Activated CD8-positive, alpha-beta T cell treated with anti-CD3 and anti-CD28 coated beads, Interleukin-2, amount 10 ng/mL, durations not matched to agents 7 days and 5 days (primary cell): ENCODE measurements at places on chromosomes 5 and 9. TPM values are rescaled to one million over a fixed set of nuclear protein-coding genes. Genes with fewer than 3 reads are reported as not detected.

GRCh38 chr5:87195104-87195591 lies 72.5 kb upstream of the RASA1 start:
- no peak overlapping the region for H3K4me3 ChIP-seq
- DNase-seq: no peak
- H3K4me1 ChIP-seq: peaks cover 35% of the 10 kb centered on the region
- H3K36me3 ChIP-seq: no peaks in the 10 kb centered on the region
- no peaks in the 10 kb centered on the region for H3K27me3 ChIP-seq

DNA sequence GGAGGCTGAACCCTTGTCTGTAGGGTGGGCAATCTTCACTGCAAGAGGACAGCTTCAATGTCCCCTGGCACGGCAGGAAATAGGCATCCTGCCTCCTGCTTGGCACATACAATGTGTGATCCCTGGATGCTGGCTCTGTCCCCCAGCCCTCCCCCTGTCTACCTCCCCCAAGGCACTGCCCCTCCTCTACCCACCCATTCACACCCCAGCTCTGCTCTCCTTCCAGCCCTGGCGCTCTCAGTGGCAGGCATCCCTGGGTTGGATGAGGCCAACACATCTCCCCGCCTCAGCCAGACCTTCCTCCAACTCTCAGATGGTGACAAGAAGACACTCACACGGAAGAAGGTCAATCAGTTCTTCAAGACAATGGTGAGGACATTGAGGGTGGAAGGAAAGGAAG lies 24.1 kb upstream of the FOXI1 start:
- no peak overlapping the region for H3K4me3 ChIP-seq
- no peaks in the 10 kb centered on the region for H3K4me1 ChIP-seq
- H3K27ac ChIP-seq: peak overlapping the region; percentile 24

DNA sequence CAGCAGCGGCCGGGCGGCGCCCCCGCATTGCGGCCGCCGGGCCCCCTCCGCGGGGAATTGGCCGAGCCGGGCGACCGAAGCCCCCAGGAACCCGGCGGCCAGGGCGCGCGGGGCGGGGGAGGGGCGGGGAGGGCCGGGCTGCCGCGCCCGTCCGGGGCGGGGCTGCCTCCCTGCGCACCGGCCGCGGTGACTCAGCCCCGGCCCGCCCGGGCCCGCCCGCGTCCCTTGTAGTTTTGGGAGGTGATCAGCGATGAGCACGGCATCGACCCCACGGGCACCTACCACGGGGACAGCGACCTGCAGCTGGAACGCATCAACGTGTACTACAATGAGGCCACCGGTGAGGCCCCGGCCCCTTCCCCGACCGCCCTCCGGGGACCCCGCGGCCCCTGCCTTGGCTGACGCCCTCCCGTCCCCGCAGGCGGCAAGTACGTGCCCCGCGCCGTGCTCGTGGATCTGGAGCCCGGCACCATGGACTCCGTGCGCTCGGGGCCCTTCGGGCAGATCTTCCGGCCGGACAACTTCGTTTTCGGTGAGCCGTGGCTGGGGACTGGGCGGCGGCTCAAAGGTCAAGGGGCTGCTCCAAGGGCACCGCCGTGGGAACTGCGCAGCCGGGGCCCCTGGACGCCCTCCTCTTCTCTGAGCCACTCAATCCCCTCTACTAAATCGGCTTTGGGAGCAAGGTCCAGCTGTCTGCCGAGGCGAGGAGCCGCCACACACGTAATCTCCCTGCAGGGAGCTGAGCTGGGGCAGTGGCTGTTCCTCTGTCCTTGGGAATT lies 592 bp downstream of the TUBB4B start:
- peak overlapping the region; percentile 87 for H3K27ac ChIP-seq
- H3K27me3 ChIP-seq: no peaks in the 10 kb centered on the region
- H3K4me1 ChIP-seq: peaks cover 38% of the 10 kb centered on the region

GRCh38 chr5:173963182-173963838 lies 25.7 kb upstream of the C5orf47 start:
- no peak overlapping the region for H3K27ac ChIP-seq
- H3K36me3 ChIP-seq: no peaks in the 10 kb centered on the region
- H3K27me3 ChIP-seq: no peaks in the 10 kb centered on the region
- H3K4me3 ChIP-seq: no peak overlapping the region
- H3K4me1 ChIP-seq: peaks cover 4% of the 10 kb centered on the region
- no peak for DNase-seq

DNA sequence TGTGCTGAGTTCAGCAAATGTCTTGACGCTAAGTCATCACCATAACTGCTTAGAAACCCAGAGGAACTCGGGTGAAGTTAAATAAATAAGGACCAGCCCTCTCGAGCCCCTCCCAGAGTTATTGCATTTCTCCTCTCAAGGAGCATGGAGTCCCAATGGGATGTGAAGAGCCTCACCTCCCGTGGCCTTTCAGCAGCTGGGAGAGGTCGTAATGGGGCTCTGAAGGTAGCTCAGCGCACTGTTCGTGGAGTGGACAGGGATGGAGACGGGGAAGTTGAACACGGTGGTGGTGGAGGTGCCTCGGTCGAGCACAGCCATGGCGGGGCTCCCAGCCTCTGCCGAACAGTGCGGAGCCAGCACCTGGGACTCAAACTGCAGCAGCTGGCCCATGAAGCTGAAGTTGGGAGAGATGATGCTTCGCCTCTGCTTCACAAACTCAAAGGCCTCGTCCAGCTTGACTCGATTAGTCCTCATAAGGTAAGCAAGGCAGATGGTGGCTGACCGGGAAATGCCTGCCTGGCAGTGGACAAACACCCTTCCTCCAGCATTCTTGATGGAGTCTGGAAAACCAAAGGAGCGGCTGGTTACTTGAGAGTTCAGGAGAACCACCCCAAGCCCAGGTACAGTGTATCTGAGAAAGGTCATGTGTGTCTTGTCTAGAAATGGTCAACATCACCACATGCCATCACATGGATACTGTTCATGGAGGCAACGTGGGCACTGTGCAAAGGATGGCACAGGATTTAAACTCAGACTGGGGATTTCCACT lies 2.2 kb downstream of the DUSP1 start:
- DNase-seq: no peak
- H3K4me1 ChIP-seq: peaks cover 63% of the 10 kb centered on the region
- no peaks in the 10 kb centered on the region for H3K27me3 ChIP-seq
- peak overlapping the region; percentile 25 for H3K4me3 ChIP-seq
- peaks cover 19% of the 10 kb centered on the region for H3K36me3 ChIP-seq
- no peak overlapping the region for H3K27ac ChIP-seq

GRCh38 chr5:14193496-14193895 lies 50.4 kb downstream of the TRIO start:
- DNase-seq: no peak
- no peak overlapping the region for H3K4me3 ChIP-seq
- peaks cover 8% of the 10 kb centered on the region for H3K27me3 ChIP-seq
- no peaks in the 10 kb centered on the region for H3K36me3 ChIP-seq
- no peaks in the 10 kb centered on the region for H3K4me1 ChIP-seq

GRCh38 chr9:38288502-38288901 lies 104.0 kb upstream of the ALDH1B1 start:
- H3K4me1 ChIP-seq: no peaks in the 10 kb centered on the region
- no peak for DNase-seq
- no peak overlapping the region for H3K27ac ChIP-seq
- H3K4me3 ChIP-seq: no peak overlapping the region
- no peaks in the 10 kb centered on the region for H3K36me3 ChIP-seq
- peaks cover 5% of the 10 kb centered on the region for H3K27me3 ChIP-seq

- H3K4me1 ChIP-seq: no peaks in the 10 kb centered on the region
- no peak overlapping the region for H3K4me3 ChIP-seq
- H3K27me3 ChIP-seq: no peaks in the 10 kb centered on the region
- H3K27ac ChIP-seq: no peak overlapping the region
- DNase-seq: no peak
These were observed 79.7 kb upstream of the FCN2 start for GRCh38 chr9:134800791-134801339.

DNA sequence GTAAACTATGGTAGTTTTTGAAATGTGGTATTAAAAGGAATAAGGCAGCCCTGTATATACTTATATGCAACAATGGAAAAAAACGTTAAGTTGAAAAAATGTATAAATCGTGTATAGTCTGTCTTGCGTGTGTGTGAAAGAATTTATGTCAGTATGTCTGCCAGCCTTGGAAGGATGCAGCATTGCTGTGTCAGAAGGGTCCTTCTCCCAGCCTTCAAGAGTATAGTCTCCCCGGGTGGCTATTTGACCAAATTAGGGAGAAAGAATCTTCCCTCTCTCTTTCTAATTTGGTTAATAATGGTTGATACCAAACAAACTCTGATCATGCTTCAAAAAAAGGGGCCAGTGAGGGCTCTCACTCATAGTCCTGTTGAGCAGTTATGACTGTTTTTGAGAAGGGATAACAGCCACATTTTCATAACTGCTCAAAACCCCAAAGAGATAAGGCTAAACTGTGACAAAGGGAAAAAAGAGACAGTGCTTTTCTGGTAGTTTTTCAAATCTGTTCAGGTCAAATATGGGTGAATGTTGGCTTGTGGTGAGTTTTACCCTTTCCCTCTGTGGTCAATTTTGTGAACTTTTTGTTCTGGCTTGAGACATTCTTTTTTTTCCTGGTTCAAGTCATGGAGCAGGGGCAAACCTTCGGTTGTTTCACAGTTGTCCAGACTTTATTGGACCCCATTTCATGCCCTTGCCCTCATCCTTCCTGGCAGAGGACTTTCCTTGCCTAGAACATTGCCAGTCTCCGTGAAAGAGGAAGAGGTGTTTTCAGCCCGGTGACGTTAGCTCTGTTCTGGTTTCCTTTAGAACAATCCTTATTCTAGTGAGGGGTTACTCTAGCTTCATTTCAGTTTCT lies 21.0 kb downstream of the SNX30 start:
- peak overlapping the region; percentile 13 for H3K27ac ChIP-seq
- peaks cover 3% of the 10 kb centered on the region for H3K36me3 ChIP-seq

- H3K4me1 ChIP-seq: peaks cover 33% of the 10 kb centered on the region
- no peak overlapping the region for H3K4me3 ChIP-seq
- no peaks in the 10 kb centered on the region for H3K36me3 ChIP-seq
- no peak for DNase-seq
- H3K27me3 ChIP-seq: no peaks in the 10 kb centered on the region
These were observed 32.1 kb upstream of the IER5L start for GRCh38 chr9:129210125-129210524.

- H3K4me1 ChIP-seq: peaks cover 12% of the 10 kb centered on the region
- peaks cover 27% of the 10 kb centered on the region for H3K27me3 ChIP-seq
- no peak for DNase-seq
- H3K4me3 ChIP-seq: no peak overlapping the region
These were observed 34.0 kb upstream of the AFAP1L1 start for GRCh38 chr5:149237662-149238061.

DNA sequence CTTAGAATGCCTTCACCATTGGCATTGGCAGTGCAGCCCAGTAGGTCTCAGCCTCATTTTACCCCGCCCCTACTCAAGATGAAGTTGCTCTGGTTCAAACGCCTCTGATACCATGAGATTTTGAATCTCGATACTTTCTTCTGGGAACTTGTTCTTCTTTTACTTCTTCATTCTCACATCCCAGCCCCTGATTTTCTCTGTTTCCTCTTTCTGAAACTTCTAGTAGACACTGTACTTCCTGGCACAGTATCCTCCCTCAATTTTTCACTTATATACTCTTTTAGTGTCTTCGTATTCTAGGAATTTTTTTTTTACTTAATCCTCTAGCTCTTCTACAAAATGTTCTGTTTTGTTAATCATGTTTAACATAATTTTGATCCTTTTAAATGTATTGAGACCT lies 13.1 kb upstream of the ZNF79 start:
- no peak overlapping the region for H3K4me3 ChIP-seq
- H3K27ac ChIP-seq: no peak overlapping the region
- H3K27me3 ChIP-seq: peaks cover 20% of the 10 kb centered on the region
- no peaks in the 10 kb centered on the region for H3K4me1 ChIP-seq
- no peak for DNase-seq

GRCh38 chr5:99445805-99446204 lies 517.0 kb upstream of the CHD1 start:
- H3K4me3 ChIP-seq: no peak overlapping the region
- no peaks in the 10 kb centered on the region for H3K27me3 ChIP-seq
- no peaks in the 10 kb centered on the region for H3K4me1 ChIP-seq

DNA sequence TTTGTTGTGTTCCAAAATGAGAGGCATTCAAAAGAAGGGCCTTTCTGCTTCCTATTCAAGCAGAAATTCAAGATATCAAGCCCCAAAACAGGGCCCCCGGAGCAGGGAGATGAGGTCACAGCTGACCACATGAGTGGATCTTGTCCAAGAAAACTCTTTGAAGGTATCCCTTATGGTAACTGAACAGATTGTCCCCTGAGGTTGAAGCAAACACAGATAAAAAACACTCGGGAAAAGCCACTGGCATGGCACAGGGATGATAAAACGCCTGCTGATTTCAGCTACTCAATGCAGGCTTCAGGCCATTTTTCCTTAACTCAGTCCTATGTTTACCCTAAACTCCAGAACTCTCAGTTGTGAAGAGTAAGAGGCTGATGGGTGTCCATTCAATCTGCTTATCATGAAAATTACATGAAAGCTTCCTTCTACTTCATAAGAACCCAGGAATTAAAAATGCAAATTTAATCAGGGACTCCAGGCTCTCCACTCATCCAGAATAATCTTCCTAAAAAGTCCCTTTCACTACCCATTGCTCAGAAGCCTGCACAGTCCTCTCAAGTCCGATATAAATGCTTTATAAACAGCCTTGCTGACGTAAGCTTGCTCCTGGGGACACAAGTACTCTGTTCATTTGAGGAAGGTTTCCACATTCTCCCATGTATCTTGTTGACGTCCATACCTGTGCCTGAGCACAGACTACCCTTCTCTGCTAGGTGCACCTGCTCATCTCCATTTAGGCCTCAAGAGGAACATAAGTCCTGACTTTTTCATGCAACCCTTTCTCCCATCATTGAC lies 35.9 kb upstream of the SLC1A3 start:
- no peaks in the 10 kb centered on the region for H3K4me1 ChIP-seq
- no peak for DNase-seq
- no peak overlapping the region for H3K27ac ChIP-seq
- H3K4me3 ChIP-seq: no peak overlapping the region

DNA sequence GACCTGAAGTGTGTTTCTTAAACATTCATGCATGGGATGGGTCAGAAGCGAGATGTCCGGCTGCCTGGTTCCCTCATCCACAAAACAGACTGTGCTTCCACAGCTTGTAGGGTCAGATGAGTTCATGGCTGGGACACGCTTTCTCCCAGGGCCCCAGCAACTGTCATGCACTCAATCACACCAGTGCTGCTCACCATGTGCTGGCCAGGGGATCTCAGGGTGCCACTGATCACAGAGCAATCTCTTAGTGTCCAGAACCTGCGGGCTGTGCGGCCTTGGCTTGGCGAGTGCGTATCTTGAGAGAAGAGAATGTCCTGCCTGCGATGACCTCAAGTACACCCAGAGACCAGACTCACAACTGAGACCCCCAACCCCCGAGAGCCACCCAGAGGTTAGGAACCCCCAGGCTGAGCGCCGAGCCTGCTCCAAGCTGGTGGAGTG lies 26.0 kb upstream of the FCN2 start:
- H3K4me1 ChIP-seq: no peaks in the 10 kb centered on the region
- H3K4me3 ChIP-seq: no peak overlapping the region
- H3K27ac ChIP-seq: no peak overlapping the region
- DNase-seq: no peak
- H3K36me3 ChIP-seq: no peaks in the 10 kb centered on the region
- no peaks in the 10 kb centered on the region for H3K27me3 ChIP-seq

Gene ADAMTS13
- 1.4 TPM for total RNA-seq

Gene KCNMB1
- total RNA-seq: not detected

Gene ROPN1L
- total RNA-seq: 2.2 TPM

Gene UBQLN1
- total RNA-seq: 95.8 TPM

Gene APBB3
- total RNA-seq: 25.0 TPM

Gene SLC34A1
- 2.1 TPM for total RNA-seq

Gene APBA1
- 0.13 TPM for total RNA-seq
